ENCODE measurements at places on chromosomes 6 and 20.

- DNase-seq, result no peak
Measured at GRCh38 chr6:31114970-31115849, 610 bp downstream of the PSORS1C1 start.

DNA sequence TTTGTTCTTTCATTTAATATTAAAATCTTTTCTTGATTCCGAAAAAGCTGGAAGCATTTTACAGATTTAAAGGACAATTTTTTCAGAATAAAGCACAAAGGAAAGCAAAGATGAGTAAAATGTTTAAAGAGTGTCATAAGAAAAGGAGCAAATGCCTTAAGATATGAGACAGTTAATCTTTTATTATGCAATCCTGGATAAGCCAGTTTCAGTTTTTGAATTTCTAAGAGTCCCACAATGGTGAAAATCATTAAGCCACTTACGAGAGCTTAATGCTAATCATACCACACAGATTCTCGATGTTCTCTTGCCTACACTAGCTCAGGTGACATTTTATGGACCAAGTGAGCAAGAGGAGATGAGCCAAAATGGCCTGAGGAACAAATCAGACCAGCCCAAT, 103.7 kb upstream of the RNF217 start:
- DNase-seq, result no peak

- no peak for DNase-seq
Measured at GRCh38 chr20:24942679-24943078, 6.4 kb upstream of the CST7 start.

DNA sequence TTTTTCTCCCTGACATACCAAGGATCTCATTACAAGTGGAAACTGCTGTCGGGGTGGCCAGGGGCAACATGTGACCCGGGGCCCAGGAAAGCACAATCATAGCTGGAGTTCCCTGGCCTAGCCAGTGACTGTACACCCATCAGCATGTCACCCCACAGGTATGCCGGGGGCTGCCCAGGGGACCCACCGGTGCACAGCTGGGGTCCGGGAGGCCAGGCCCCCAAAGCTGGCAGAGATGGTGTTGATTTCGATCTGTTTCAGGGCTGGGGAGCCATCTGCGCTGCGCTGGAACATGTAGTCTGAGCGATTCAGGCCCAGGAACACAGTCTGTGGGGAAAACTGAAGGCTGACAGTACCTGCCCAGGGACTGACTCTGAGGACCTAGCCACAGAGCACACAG, 13.3 kb downstream of the GSS start:
- DNase-seq, result no peak

GRCh38 chr6:14079971-14080370, 37.6 kb upstream of the CD83 start:
- DNase-seq, result no peak

DNA sequence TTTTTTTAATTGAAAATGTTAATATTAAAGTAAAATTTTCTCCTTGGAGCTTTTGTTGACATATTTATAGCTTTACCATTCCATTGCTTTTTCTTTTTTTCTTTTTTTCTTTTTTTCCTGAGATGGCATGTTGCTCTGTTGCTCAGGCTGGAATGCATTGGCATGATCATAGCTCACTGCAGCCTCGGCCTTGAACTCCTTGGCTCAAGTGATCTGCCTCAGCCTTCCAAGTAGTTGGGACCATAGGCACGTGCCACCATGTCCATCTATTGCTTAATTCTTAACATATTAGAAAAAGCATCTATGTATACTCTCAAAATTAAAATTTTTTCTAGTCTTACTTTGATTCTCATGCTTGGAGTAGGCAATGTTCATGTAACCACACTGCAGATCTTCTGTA, 43.0 kb downstream of the RALGAPB start:
- no peak for DNase-seq

DNA sequence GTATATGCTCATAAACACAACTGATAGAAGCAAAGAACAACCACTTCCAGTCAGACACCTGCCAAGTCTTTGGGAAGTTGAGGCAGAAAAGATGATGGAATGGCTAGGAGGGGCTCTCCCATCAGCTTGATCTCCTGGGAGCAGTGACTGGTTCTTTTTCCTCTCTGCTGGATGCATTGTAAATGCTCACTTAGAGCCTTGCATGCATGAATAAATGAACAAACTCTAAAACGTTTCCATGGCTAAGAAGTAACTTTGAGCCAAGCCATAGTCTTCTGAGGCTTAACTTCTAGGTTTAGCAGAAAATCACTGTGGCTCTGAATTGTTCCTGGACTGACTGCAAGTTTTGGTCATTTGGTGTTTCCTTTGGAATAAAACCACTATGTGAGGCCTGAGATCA, 166.4 kb upstream of the CITED2 start:
- DNase-seq, result no peak

- DNase-seq, result no peak
Measured at GRCh38 chr20:11128220-11128718, 454.5 kb upstream of the JAG1 start.

DNA sequence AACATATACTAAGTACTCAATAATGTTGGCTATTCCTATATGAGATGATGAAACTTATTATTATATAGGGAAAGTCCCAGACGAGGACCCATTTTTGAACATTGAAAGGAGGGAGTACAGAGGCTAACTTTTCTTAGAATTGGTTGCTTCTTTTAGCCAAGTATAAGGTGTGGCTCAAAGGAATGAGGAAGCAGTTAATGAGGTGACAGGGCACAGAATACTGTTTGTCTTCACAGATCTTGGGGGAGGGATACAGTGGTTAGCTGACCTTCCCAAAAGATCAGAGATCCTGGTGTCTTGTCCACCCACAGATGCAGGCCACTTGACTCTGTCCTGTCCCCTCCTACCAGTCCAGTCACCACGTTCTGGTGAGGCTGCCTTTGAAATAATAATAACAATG, 67.8 kb upstream of the EPB41L1 start:
- no peak for DNase-seq

DNA sequence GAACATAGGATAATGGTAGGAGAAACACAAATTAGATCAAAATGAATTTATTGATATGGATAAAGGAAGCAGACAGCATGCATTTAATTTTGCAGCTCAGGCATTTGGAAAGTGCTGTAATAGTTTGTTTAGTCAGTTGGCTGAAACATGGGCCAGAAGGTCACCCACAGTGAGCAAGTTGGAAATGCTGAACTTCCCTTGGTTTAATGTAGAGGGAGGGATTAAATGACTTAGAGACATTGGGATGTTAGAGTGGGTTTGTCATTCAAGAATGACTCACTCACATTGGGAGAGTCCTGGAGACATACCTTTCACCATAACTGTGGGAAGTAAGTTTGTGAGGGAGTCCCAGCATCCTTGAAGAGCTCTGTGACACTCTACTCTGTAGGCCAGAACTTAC, 231.5 kb upstream of the PLCB4 start:
- no peak for DNase-seq

- DNase-seq, result no peak
Measured at GRCh38 chr6:168607272-168608112, 166.5 kb downstream of the SMOC2 start.

GRCh38 chr6:7086488-7086887, 21.3 kb upstream of the RREB1 start:
- peak; percentile 44 for DNase-seq

GRCh38 chr6:2266031-2266795, 20.8 kb upstream of the GMDS start:
- no peak for DNase-seq

- DNase-seq, result no peak
Measured at GRCh38 chr6:165835410-165835851, 172.4 kb upstream of the PDE10A start.

DNA sequence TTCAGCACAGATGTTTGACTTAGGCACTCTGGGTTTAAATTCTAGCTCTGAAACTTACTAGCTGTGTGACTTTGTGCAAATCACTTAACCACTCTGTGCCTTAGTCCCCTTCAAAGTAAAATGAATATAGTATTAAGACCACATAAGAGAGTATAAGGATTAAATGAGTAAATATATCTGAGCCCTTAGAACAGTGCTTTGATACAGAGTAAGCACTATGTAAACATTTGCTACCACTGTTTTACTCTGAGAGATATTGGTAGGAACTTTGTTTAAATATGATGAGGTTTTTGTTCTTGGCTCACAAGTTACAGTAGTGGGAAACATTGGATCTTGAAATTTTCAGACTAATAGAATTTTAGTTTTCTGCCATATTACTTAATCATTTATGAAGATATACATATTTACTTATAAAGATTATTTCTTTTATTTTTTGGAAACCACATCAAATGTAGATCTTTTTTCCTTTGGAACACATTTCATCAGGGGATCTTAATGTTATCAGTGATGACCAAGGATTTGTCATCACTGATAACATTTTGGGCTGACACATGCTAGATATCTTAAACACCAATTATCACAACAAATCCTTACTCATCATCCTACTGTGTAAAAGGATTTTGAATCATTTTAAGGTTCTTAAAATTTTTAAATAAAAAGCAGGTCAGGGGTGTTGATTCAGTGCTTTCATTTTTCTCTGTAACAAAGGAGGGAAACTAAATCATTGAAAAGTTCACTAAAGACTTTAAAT, 226.2 kb downstream of the EYA4 start:
- DNase-seq, result no peak

All from activated naive CD8-positive, alpha-beta T cell treated with anti-CD3 and anti-CD28 coated beads, Interleukin-2, amount 10 ng/mL, durations not matched to agents 7 days and 5 days (primary cell).